ENCODE measurements at places on chromosomes 5 and 9.

- DNase-seq, result peak; percentile 37
Observed at GRCh38 chr5:172766287-172767108, 4.5 kb downstream of the DUSP1 start.

DNA sequence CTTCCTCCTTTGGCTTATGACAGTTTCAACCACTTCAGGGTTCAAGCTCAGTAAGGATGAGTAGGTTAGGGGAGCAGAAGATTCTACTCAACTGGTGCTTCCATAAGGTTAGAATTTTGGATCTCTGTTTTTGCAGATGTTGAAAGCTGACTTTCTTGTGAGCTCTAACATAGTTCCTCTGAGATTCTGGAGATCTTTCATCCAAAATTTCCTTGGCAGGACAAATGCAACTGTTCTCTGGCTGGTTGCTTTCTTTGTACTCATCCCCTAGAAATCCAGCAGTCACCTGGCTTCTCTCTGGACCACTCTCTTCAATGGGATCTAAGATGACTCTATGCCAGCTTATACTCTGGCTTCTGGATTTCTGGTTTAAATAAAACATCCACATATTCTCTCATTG lies 189.6 kb downstream of the ESM1 start:
- DNase-seq, result no peak

DNA sequence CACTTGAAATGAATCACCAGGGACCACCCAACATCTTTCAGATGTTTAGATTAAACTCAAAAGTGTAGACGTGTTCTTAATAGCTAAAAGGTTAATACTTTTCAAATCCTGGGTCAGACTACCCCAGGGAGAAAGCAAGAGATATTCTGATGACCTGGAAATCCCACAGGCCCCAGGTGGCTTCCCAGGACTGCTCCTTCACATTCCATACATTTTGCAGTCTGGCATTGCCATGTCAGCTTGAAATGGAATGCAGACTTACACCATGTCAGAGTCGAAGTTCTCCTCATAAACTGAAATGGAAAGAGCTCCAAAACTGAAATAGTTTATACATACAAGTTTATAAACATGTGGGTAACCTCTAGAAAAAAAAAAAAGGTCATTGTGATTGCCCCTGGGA lies 61.5 kb downstream of the TMEM167A start:
- no peak for DNase-seq

GRCh38 chr9:91857291-91858212 lies 92.5 kb downstream of the ROR2 start:
- no peak for DNase-seq

- DNase-seq, result no peak
Observed at GRCh38 chr9:123814496-123814895, 115.4 kb downstream of the DENND1A start.

DNA sequence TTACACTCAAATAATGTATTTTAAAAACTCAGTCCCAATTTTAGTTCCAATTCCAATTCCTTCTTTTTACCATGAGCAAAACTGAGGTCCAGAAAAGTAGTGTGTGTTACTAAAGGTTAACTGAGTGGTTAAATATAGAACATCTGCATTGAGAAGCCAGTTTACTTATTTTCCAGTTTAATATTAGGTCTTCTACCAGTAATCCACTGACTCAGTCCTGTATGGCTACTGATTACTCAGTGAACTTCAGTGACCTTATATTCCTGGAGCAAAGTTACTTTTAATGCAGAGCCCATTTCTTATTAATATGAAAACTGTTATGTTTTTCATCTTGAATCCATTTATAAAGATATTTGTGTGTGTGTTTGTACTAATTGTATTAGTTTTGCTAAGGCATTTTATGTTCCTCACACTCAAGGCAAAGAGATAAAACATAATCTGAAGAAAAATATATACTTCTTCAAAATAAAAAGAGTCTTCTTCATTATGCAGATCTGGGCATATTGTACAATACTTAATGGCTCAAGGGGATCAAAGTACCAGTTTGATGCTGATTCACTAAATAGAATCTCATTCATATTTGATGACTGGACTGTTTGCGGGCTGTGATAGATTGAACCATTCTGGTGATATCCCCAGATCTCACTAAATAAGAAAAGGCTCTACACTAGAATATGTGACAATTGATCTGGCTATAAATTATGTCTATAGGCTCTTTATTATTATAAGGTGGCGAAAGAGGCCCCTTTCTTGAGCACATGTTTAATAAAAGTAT lies 60.8 kb downstream of the DMXL1 start:
- no peak for DNase-seq

GRCh38 chr9:122095010-122095767 lies 2.1 kb upstream of the TTLL11 start:
- DNase-seq, result peak; percentile 42

GRCh38 chr5:157568720-157569119 lies 6.9 kb downstream of the ADAM19 start:
- no peak for DNase-seq

- no peak for DNase-seq
Observed at GRCh38 chr9:126380447-126380846, 53.8 kb downstream of the MVB12B start.

GRCh38 chr5:10994091-10994986 lies 233.3 kb upstream of the DAP start:
- DNase-seq, result no peak

GRCh38 chr5:144378681-144379080 lies 208.0 kb downstream of the KCTD16 start:
- DNase-seq, result no peak

DNA sequence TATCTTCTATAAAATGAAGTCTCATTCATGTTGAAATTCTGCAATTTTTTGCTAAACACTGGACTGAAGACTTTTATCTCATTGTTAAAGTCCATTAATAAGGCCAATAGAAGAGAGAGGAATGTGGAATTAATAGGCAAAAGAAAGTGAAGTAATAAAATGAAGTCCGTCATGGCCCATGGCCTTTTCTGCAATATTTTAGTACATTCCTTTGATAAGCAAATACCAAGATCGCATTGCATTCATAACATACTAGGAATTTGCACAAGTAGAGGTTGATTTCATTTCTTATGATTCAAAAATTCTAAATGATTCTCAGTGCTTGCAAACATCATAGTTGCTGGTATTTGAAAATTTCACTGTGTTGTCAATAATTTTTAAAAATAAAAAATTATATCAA lies 664.0 kb downstream of the NR2F1-AS1 start:
- DNase-seq, result no peak

- no peak for DNase-seq
Observed at GRCh38 chr5:78961743-78962142, 23.4 kb downstream of the ARSB start.

DNA sequence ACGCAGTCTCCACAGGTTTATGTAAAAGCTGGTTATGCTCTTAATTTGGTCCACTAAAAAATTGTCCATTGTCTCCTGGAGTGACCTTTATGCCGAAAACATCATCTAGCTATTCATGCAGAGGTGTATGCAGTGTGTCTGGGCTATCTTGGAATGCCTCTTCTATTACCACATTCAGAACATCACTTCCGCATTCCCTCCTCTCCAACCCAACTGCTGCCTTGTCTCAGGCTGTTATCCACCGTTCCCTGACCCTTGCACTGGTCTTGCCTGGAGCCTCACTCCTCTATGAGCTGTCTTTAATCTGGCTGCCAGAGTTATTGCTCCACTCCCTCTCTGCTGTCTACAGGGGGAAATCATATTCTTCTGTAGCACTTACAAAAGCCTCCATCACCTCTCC lies 214.1 kb upstream of the ANKRD55 start:
- DNase-seq, result no peak

DNA sequence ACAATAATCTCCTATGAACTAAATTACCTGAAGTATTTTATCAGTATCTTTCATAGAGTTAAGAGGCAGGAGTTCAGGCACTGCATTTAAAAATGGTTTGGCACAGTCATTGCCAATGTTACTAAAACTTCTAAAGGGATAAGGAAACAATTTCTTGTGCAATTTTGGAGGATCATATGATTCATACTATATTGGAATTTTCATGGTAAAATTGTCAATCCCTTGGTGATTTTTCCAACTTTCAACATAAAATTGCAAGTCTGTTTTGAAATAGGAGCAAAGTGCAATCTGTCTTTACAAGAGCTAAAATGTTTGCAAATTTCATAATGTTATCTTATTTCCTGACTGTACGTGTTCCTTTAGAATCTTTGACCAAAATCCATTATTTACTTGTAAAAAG lies 211.1 kb downstream of the DMRTA1 start:
- no peak for DNase-seq

DNA sequence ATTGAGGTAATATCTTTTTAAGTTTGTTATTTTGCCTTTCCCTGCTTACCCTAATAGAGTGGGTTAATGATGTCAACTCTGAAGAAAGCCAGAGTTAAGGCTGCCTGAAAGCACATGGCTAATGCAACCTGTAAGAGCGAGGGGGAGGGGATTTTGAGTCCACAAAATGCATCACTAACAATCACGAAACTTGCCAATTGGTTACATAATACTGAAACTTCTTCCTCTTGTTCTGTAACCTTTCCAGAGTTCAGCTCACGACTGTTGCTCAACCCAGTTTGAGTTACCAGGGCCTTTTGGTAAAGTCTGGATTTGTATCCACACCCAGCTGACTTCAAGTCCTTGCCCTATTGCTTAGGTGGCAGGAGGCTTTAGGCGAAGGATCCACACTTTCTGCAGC lies 308.8 kb downstream of the EFNA5 start:
- no peak for DNase-seq

GRCh38 chr9:93577078-93577974 lies 942 bp downstream of the PHF2 start:
- DNase-seq, result peak; percentile 46

DNA sequence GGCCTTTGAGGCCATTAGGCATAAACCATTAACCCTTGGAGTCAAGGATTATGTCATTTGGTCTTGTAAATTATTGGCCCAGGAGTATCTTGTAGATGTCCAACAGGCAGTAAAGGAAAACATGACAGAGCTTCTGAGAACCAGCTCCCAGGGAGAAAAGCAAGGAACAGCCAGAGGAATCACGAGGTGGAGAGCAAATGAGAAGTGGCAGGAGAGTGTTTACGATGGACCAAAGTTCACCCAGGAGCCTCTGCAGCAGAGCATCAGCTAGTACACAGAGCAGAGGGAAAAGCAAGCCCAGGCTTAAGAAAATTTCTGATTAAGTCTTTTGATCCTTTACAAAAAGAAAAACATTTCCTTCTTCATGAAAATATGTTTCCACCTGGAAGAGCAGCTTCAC lies 206.2 kb downstream of the NDUFS4 start:
- no peak for DNase-seq
